ENCODE measurements at places on chromosomes 12 and 14.
A peak's percentile ranks its signal among the peaks of the same experiment; 100 is the strongest.

GRCh38 chr12:6330192-6330591 is 11.7 kb downstream of the TNFRSF1A start:
- no peak for DNase-seq

DNA sequence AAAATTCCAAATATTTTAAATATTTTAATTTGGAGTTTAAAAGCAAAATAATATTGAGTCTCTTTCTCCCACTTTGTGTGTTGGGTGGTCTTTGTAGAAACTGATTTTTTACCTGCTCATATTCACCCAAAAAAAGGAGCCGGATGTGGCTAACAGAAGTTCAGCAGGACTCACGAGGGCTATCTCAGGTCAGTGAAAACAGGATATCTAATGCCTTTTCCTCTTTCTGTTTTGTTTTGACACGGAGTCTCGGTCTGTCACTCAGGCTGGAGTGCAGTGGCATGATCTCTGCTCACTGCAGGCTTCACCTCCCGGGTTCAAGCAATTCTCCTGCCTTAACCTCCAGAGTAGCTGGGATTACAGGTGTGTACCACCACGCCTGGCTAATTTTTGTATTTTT is 30.8 kb downstream of the COA8 start:
- DNase-seq = no peak

DNA sequence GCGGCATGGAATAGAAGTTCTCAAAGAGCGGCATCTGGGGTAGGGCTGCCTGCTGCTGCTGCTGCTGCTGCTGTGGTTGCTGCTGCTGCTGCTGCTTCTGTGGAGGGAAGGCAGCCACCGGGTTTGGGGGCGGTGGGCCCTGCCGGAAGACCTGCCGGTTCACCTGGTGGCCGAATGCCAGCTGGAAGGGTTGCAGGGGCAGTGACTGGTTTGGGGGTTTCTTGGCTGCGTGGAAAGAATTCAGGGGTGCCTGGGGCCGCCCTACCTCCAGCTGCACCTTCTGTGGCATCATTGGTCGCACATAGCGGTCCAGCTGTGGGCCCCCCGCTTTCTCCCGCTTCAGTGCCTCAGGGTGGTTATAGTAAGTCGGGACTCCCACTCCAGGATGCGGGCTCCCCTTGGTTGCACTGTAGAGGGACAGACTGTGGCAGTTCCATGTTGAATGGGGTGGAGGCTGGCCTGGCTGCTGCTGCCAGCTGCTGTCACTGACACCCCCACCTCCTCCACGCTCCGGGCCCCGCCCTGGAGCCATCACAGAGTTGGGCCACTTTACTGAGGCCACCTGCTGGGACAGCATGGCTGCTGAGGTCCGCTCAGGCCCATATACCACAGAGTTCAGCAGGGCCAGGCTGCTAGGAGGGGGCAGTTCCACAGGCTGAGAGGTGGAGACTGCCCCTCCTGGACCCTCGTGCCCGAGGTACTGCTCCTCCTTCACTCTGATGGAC is 25.2 kb upstream of the PNMA1 start:
- DNase-seq = no peak

- no peak for DNase-seq
Measured at GRCh38 chr12:112716099-112717093, 75.2 kb upstream of the RPH3A start.

- no peak for DNase-seq
Measured at GRCh38 chr12:123891516-123892179, 81.0 kb downstream of the CCDC92 start.

DNA sequence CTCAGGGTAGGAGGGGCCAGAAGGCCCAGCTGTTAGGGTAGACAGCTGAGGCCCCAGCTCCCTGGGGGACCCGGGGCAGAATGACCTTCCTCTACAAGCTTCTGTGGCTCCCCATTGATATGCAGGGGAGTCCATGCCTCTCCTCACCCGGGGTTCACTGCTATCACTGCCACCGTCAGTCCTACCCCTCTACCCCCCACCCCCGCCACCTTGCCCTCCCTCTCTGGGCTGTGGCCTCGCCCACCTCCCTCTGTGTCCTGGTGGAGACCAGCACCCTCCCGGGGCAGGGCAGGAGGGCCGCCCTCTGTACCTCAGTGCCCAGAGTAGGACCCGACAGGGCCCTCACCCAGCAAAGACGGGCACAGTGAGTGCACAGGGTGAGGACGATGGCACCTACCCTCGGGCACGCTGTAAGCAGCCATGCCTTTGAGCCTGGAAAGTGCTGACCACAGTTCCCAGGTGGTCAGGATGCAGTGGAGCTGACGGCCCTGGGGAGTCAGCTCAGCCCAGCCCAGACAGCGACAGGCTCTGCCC is 88.4 kb upstream of the SFSWAP start:
- no peak for DNase-seq

DNA sequence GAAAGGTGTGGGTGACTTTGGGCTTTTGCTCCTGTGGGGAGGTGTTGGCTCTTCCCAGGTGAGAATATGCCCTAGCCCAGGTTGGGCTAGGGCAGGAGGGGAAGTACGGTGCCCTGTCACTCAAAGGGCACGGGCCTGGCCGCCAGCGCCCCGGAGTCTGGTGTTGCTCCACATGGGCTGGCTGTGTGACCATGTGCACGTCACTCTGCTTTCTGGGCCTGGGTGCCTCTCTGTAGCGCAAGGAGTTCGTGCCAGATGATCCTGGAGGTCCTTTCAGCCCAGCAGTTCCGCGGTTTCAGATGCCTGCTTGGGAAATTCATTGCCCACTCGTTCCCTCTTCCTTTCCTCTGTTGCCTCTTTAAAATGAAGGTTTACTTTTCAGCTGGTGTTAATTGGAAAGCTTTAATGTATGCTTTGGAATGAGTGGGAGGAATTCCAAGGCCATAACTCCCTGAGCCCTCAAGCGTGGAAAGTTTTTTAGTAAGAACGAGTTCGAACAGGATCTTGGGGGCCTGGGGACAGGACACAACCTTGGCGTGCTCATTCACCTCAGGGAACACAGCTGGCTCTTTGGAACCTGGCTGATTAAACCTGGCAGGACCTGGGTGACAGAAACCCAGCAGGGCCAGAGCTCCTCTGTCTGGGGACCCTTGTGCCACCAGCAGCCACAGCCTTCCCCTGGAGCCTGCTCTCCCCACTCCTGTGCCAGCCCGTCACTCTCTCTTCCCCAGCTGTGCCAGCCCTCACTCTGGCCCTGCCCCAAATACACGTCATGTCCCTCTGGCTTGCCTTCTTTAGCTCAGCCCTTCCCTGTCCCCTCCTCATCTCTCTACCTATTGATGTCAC is 42.8 kb downstream of the TSPAN9 start:
- no peak for DNase-seq

DNA sequence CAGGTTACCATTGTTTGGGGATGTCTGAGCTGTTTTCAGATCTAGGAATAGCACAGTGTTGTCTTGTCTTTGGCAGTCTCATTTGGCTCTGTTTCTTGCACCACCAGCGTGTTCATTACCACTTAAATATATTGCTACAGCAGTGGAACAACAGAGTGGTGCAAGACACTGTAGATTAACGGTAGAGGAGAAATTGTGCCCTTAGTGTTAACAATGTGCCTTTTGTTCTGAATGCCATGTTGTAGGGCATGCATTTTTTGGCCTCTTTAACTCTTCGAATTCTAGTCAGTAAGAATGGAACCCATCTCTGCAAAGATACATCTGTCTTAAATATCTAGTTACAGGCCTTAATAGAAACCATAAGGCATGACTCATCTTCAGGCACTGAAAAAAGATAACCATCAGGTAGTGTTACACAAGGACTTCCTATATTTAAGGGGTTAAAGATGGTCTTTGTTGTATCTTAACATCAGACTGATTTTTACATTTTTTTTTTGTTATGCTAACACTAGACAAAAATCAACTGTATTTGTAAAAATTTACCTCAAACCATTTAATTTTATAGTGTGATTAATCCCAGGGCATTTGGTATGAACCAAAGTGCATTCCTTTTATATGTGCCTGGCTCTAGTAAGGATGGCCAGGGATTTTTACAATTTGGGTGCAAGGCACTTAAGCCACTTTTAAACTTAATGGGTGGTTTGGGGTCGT is 12.9 kb downstream of the DYRK2 start:
- DNase-seq = no peak

DNA sequence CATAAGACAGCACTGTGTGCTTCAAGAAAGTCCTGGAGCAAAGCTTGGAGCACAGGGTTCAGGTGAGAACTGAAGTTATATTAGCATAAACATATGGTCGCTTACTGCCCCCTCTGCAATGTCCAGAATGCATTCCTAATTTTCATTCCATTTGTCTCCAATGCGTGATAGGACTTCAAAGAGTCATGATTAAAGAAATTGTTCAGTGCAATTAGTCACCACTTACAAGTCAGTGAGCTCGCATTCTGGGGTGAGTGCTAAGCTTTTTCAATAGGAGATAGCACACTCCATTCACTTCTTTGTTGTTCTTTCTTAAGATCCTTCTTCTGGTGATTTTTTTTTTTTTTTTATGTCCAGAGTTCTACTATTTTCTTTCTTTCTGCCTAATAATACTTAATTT is 398.4 kb downstream of the SYT1 start:
- no peak for DNase-seq

DNA sequence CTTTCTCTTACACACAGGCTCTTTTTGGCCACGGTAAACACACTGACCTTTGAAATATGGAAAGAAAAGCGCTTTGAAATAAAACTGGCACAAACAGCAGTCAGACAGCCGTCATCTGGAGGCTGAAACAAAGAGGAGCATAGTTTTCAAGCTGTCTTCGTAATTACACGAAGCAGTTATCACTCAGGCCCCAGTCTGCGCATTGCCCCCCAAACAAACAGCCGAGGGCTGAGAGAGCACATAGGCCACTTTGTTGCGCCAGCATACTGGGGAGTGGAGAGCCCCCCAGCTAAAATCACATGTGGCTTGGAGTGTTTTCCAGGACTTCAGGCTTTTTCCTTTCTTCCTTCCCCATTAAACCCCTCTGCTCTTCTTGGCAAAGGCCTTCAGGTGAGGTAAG is 142.9 kb upstream of the BTG1 start:
- peak; percentile 13 for DNase-seq

GRCh38 chr14:60647081-60647836 is 2.0 kb downstream of the SIX1 start:
- DNase-seq = no peak

- DNase-seq = no peak
Measured at GRCh38 chr14:71166180-71166837, 259.1 kb downstream of the PCNX1 start.

- DNase-seq = no peak
Measured at GRCh38 chr14:62428429-62429203, 616.6 kb downstream of the KCNH5 start.

DNA sequence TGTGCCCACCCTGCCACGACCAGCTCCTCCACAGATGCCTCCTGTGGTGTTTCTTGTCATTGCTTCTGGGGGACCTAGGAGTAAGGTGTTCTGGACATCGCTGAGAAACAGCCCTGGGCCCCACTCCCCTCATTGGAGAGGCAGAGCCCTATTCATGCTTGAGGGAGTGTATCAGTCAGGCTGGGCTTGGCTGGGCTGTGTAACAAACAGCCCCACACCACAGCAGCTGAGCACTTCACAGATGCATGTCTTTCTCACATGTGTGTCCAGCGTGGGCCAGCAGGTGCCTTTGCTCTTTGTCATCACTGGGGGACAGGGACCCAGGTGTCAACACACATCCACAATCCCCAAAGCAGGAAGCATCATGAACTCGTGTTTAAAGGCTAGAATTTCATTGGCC is 65.1 kb upstream of the FBRSL1 start:
- DNase-seq = no peak

DNA sequence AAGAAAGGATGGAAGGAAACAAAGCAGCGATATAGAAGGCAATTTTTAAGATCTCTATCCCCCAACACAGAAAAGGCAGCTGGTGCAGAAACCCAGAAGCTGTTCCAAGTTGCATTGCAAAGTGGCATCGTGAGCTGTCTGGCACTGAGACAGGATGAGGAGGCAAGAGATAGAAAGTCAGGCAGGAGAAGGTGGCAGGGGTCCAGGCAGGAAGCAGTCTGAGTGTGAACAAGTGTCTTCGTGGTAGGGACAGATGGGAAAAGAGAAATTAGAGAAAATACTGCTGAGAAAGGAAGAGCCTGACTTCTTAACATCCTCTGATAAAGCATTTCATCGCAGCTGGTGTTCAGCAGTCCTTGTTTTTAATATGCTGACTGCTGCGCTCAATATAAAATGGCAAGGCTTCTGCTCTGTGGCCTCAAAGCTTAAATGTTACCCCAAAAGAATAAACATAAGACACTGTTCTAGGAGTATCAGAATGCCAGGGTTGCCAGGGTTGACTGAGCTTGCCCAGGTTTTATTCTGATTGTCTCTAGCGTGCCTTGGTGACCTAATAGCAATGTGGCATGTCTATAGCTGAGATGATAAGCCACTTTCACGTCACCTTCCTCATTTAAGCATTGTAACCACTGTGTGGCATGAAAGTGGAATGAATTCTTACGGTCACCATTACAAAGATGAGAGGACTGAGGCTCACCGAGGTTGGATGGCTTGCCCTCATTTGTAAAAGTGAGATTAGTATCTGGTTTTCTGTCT is 397.6 kb downstream of the NUAK1 start:
- DNase-seq = peak; percentile 5
